ENCODE measurements at places on chromosomes 3 and 15.

DNA sequence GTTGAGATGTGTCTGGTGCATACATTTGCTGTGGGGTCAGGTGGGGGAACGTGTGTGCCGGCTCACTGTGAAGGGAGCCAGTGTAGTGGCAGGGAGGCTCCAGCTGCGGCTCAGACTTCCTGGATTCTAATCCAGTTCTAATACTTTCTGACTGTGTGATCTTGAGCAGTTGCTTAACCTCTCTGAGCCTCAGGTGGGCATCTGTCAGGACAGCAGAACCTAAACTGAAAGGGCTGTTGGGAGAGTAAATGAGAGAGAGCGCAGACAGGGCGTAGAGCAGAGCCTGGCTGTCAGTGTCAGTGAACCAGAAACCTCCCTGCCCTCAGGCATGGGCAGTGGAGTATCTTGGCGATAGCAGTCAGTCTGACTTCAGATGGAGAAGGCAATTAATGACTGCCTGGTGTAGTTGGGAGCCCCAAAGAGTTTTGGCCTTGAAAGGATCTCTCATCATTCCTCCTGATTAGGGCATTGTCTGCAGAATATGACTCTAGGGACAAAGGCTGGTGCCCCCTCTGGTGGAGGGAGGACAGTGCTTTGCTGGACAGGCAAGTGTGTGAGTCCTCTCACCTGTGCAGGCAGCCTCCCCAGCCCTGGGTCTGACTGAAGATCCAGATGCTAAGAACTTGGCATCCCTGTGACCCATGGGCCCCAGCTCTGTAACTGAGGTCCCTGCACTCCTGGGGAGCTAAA is 9.6 kb downstream of the KBTBD13 start:
- no peak for DNase-seq

GRCh38 chr3:14787630-14788029 is 31.1 kb upstream of the FGD5 start:
- DNase-seq, result no peak

DNA sequence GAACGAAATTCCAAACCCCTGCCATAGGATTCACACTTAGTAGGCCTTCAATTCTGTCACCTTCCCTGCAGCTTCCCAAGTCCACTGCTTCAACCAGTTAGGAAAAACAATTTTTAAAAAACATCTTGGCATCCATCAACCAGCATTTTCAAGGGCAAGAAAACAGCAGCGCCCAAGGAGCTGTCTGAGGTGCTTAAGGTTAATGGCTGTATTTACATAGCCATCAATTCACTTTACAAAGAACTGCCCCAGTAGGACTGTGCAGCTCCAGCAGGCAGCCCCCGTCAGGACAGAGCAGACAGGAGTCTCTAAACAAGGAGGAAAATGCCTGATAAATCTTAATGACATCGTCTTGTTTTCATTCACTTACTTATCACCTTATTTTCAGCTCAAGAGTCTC is 13.3 kb downstream of the TAFA4 start:
- no peak for DNase-seq

GRCh38 chr3:55174747-55175146 is 246.9 kb upstream of the LRTM1 start:
- no peak for DNase-seq

DNA sequence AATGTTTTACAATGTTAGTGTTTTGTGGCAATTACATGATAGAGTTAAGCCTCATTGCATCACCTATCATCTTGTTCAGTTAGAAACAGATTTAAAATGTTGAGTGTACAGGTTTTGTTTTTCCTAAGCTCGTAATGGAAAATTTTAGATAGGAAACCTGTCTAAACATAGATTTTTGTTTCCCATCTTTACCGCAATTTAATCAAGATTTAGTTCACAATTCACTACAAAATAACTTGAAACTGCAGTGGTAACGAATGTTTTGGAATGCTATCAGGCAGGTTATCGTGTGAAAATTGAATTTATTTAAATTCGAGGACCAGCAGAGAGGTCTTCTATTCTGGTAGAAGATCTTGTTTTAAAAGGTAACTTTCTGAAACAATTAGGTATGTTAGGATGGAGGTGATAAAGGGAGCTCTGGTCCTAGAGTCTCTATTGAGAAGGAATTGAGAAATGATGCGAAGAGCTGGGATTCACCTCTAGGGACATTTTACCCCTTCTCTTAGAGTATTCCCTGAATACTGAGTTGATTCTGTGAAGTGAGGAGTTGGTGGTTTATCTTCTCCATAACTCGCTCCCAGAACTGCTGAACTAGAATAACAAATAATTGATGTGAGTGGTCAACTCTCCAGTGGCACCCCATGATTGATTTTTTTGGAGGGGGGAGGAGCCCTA is 1.4 kb downstream of the DOCK3 start:
- DNase-seq, result no peak

DNA sequence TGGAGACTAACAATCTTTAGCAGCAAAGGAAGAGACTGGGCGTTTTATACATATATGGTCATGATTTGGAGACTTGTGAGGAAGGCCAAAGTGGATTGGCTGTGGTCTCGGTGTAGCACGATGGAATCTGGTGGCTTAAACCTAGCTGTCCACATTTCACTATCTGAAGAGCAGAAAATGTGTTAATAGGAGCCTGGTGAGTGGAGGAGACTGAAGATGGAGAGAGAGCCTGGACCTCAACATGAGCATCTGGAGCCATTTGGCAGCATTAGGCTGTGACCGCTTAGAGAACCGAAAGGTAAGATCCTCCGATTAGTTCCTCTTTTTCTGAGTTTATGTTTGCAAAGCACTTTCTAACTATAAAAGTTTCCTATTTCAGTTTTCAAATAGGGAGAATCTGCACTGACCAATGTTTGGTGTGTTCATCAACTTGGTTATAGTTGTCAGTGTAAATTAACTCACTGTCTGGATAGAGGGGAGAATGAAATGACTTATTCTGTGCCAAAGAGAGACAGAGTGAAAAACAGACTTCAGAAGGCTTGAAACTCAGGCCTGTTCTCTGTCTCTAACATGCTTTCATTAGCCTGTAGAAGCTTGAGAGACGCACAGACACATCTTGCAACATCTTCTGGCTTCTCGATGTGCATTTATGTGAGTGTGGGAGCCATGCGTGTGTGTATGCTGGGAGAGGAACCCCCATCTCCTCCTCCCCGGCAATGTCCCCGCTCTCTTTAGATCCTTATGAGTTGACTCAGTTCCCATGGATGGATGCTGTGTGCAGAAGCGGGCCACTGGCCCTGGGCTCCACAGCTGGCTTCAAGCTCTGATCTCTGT is 244.7 kb upstream of the TBL1XR1 start:
- no peak for DNase-seq

Data from NCI-H1417 treated with DMSO at 0.1 percent for 48 hours (cell line).